CD4-positive, alpha-beta T cell treated with Interferon gamma for 1 hour (primary cell): ENCODE measurements at places on chromosomes 7 and 10.

GRCh38 chr10:49735161-49735560, 27.0 kb downstream of the OGDHL start:
- no peak for DNase-seq

GRCh38 chr10:29804025-29804852, 169.5 kb upstream of the SVIL start:
- DNase-seq: no peak

DNA sequence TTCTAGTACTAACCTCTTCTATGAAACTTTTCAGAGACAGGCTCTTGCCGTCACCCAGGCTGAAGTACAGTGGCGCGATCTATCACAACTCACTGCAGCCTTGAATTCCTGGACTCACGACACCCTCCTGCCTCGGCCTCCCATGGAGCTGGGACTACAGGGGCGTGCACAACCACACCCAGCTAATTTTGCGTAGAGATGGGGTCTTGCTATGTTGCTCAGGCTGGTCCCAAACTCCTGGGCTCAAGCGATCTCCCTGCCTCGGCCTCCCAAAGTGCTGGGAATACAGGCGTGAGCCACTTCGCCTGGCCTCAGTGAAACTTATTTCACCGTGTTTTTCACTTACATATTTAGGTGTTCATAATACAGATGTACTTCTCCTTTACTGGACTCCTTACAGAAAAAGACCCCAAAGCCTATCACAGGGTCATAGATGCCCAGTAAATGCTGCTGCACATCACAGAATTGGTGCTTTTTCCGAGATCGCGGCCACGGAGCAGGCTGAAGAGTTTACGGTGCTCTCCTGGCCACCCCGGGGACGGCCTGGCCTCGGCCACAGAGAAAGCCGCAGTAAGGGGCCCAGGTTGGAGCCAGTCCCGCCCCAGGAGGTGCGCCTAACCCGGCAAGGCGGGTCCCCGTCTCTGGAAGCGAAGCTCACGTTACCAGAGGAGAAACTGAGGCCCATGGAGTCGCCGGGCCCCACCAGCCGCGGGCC, 595 bp downstream of the TBL2 start:
- no peak for DNase-seq

GRCh38 chr7:154177584-154177983, 125.4 kb downstream of the DPP6 start:
- no peak for DNase-seq

GRCh38 chr7:66279912-66280311, 74.8 kb downstream of the TPST1 start:
- no peak for DNase-seq

GRCh38 chr7:14637968-14638367, 264.6 kb downstream of the DGKB start:
- no peak for DNase-seq

DNA sequence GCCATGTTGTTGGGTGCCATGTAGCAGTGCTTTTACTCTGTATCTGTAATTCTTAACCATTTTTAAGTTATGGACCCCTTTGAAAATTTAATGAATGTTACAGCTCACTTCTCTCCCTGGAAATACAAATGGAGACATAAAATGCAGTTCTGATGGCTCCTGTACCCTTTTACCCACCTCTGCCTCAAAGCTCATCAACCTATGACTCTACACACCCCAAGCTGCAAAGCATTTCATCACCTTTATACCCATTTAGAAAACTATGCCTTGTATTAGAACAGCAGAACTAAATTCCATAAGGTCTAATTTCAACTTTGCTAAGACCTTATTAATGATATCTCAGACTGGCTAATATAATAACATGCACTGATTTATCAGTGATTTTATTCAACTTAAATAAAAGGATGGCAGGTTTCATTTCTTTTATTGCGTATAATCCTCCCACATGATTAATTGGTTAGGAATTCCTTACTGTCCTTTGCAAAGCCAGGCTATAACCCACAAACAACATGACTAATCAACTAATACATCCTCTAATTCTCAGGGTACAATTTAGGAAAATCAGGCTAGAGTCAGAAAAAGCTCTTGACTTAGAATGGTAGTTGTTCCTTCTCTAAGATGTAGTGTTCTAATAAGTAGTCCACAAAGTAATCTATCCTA, 68.1 kb downstream of the CPEB3 start:
- no peak for DNase-seq

DNA sequence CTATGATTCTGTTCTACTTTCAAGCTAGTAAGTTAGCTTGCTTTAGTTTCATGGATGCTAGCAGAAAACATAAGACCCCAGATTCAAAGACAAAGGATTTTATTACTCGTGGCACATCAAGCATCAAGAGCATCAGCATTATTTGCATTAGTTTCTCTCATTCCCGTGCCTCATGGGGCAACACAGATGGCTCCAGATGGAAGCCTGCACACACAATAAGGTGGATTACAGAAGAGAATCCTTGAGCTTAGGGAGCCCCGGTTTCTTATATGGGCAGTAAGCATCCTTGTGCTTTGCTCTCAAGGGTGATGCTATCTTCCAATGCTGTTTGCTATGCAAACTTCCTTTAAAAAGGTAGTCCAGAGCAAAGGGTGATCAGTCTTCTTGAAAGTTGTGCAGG, 10.7 kb upstream of the CAPZA2 start:
- no peak for DNase-seq

- no peak for DNase-seq
These were observed 15.0 kb downstream of the ZNF862 start for GRCh38 chr7:149853157-149853556.

DNA sequence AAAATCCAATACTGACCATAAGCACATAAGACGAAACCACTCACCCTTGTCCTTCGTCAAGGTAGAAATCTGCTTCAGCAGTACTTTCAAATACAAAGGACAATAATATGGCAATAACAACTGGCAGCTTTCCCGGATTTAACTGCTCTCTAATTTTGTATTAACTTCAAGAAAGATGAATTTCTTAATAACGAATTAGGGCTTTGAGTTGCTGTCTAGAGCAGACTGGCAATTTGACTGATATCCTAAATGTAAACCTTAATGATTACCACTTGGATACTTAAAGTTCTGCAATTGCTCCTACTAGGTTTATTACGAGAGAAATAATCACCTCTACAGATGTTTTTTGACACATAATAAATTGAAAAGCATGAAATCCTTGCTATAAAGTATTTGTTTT, 418.7 kb downstream of the MAGI2 start:
- no peak for DNase-seq

DNA sequence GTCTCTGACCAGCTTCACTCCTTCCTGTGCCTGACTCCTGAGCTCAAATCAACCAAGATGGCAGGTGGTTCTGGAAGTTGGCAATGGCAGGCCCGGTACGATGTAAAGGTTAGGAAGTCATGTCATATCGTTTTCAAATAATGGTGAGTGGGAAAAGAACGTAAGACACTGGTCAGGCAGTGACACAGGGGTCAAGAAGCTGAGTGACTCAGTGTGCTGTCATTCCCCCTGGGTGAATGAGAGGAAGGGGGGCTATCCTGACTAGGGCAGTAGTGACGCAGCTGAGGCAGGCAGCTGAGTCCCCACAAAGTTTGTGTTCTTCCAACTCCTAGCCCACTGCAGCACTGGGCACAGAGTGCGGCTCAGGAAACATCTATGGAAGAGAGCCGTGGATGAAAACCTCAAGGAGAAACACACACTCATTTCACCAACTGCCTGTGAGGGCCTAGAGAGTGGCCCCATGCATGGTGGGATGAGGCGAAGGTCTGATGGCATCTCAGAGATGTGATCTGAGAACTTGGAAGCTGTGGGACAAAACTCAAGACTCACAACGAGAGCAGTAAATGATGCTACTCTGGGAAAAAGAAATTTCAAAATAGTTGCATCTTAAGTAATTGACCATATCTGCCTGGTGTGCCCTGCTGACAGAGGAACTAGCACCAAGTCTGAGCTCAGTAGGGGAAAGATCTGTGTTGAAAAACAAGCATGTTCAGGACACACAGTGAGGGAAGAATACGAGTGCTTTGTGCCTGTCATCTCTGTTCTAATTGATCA, 23.2 kb downstream of the CREB3L2 start:
- DNase-seq: no peak

GRCh38 chr10:3776796-3777571, 8.0 kb downstream of the KLF6 start:
- peak; percentile 58 for DNase-seq

DNA sequence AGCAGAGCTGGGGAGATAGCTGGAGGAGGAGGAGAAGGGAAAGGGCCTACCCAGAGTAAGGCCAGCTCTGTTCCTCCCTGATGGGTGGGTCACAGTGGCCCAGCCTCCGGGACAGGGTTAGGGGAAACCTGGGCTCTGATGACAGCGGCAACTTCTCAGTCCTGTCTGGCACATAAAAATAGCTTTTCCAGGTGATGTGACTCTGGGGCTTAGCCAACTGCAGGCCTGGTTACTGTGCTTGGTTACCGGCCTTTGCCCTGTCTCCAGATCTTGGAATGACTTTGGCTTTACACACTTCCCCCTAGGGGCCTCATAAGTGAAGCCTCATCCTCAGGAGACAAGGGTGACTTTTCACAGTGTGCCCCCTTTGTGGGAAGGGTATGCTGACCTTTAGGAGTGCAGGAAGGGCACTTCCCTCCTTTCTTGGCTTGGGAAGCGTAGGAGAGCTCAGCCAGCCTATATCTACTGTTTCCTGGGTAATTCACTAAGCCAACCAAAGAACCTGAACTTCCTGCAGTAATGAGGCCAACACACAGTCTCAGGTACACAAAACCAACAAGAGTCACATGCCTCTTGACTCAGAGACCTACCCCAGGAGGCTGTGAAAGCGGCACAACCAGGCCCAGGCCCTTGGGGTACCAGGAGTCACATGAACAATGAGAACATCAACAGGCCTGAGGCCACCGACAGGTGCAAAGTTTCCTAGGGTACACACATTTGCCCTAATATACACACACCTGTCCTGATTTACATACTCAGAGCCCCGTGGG, 11.7 kb upstream of the HILPDA start:
- DNase-seq: no peak

- no peak for DNase-seq
These were observed 253.5 kb downstream of the MALRD1 start for GRCh38 chr10:19302117-19302516.

DNA sequence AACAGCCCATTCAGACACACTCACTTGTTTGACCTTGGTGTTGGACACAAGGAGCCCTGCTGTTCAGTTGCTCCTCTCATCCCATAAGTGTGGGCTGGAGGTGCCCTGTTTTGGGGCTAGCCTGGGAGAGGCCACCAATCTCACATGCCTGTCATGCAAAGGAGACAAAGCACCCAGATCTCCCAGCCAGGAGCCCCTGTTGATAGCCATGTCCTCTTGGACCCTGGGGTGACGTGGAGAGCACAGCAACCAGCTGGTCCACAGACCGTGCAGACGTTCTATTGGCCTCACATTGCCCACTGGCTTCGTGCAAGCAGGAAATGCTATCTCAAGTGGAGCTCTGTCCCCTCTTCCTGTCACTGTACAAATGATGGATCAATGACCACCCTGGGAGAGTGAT, 240.8 kb downstream of the RPS24 start:
- no peak for DNase-seq

DNA sequence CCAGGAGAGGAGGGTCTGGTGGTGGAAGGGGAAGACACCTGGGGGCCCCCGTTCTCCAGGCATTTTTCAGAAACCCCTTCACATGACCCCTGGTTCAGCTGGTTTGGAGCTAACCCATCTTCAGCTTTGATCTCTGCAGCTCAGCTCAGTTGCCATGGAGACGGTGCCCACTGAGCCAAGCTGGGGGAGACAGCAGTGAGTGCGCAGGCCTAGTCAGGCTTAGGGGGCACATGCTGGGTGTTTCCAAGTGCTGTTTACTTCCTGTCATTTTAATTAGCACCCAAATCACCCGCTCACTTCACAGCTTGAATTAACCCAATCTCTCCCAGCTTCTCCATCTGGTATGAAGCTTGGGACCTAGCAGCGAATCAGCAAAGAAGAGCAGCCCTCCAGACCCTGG, 9.0 kb downstream of the SPOCK2 start:
- peak; percentile 85 for DNase-seq

GRCh38 chr7:95871075-95871848, 98.9 kb downstream of the DYNC1I1 start:
- no peak for DNase-seq

- DNase-seq: peak; percentile 77
These were observed 32.2 kb upstream of the TMEM72 start for GRCh38 chr10:44878706-44879530.
